ENCODE measurements at places on chromosomes 7 and 10.

- DNase-seq: no peak
Observed at GRCh38 chr10:96289218-96289910, 14.9 kb upstream of the DNTT start.

GRCh38 chr7:137343281-137343841 is at the start of gene PTN:
TSS of gene PTN (minus strand) at chr7:137343733. CDS start at chr7:137254973, 88,760 bp downstream.
- DNase-seq: peak; percentile 90

DNA sequence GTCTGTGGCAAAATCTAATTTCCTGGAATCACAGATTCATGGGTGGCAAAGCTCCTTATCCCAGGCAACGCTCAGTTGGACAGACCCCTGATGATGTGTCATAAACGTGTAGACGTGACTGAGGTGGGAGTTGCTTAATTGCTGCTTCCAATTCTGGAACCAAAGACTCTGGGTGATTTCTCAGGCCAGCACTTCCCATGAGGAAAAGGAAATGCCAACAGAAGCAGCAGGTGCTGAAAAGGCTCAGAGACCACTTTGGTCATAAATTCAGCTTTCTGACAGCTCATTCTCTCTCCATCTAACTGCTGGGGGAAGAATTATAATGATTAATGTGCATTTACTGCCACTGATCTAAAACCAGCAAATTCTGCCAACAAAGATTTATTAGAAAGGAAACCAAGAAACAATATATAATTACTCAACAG is 88.7 kb downstream of the OSBPL3 start:
- no peak for DNase-seq

DNA sequence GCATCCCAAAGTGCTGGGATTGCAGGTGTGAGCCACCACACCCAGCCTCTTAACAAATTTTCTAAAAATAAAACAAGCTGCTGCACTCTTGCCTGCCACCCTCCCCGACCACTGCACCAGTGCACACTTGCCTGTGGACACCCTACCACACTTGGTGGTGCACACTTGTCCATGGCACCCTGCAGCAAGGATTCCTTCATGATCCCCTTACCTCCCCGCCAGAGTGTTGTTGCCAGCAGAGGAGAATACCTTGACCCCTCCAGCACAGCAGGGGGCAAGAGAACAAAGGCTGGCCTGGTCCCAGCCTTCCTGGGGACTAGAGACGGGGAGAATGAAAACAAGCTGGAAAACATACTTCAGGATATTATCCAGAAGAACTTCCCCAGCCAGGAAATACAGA is 65.9 kb upstream of the KCND2 start:
- no peak for DNase-seq

GRCh38 chr10:43265799-43266721 is 805 bp downstream of the RASGEF1A start:
- no peak for DNase-seq

GRCh38 chr7:19327018-19327417 is 181.8 kb upstream of the FERD3L start:
- DNase-seq: no peak

DNA sequence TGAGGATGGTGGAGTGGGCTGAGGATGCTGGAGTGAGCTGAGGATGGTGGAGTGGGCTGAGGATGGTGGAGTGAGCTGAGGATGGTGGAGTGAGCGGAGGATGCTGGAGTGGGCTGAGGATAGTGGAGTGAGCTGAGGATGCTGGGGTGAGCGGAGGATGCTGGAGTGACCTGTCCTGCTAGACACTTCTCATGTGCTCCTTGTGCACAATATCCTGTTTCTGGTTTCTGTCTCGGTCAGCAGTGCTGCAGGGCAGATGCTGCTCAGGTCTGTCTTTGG is 29.2 kb downstream of the ANXA8 start:
- DNase-seq: no peak

All from femur (tissue), 1 donor.